ENCODE measurements at places on chromosomes 3 and 15. TPM values are rescaled to one million over a fixed set of nuclear protein-coding genes. Genes with fewer than 3 reads are reported as not detected.

Gene GRK7
- not detected for polyA plus RNA-seq

Gene TPRA1
- 27.8 TPM for polyA plus RNA-seq

Gene CHRNA7
- 1.0 TPM for polyA plus RNA-seq

Gene THBS1
- 8.5 TPM for polyA plus RNA-seq

Gene SAMD7
- not detected for polyA plus RNA-seq

Gene MRAS
- polyA plus RNA-seq = 112 TPM

Gene VIPR1
- polyA plus RNA-seq = 3.5 TPM

Gene TMEM87A
- polyA plus RNA-seq = 23.0 TPM

Gene PROS1
- polyA plus RNA-seq = 44.4 TPM

Gene ARPIN
- polyA plus RNA-seq = 7.4 TPM

Gene NPAP1
- not detected for polyA plus RNA-seq

Gene DYNC1LI1
- 28.8 TPM for polyA plus RNA-seq

Gene DUOXA2
- polyA plus RNA-seq = 0.03 TPM

Gene TRIM42
- not detected for polyA plus RNA-seq

Gene ROPN1
- polyA plus RNA-seq = 0.28 TPM

Gene PLEKHO2
- polyA plus RNA-seq = 13.4 TPM

Gene GHSR
- not detected for polyA plus RNA-seq

Gene TP53BP1
- polyA plus RNA-seq = 7.4 TPM

Gene ITIH4
- polyA plus RNA-seq = 4.1 TPM

Gene TNNC1
- 6,829 TPM for polyA plus RNA-seq

Gene THPO
- polyA plus RNA-seq = 0.36 TPM

Gene CD80
- polyA plus RNA-seq = 0.12 TPM

All from heart left ventricle (tissue), 16 donors.